ENCODE measurements at places on chromosomes 13 and 19.

GRCh38 chr13:45332036-45332830 lies 8.8 kb downstream of the TPT1 start:
- no peak for DNase-seq

DNA sequence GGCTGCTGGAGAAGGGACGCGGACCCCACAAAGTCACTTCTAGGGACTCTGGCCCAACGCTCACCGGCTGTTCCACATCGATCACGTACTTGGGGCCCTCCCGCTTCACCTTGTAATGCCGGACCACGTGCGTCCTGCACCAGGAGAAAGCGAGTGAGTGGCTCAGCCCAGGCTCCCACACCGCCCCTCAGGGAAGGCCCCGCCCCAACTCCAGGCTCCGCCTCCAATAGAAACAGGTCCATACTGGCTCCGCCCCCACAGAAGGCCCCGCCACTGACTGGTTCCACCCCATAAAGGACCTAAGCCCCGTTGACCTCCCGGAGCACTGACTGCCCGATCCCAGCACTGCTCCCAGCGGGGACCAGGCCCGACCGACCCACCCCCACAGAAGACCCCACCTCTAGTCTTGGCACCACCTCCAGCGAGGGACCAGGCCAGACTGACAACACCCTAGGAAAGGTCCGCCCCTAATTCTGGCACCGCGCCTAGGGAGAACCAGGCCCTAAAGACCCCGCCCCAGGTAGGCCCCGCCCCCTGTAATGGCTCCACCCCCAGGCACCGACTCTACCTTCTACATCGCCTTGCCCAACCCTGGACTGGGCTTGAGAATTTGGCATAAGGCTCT lies 11.3 kb downstream of the STAP2 start:
- no peak for DNase-seq

DNA sequence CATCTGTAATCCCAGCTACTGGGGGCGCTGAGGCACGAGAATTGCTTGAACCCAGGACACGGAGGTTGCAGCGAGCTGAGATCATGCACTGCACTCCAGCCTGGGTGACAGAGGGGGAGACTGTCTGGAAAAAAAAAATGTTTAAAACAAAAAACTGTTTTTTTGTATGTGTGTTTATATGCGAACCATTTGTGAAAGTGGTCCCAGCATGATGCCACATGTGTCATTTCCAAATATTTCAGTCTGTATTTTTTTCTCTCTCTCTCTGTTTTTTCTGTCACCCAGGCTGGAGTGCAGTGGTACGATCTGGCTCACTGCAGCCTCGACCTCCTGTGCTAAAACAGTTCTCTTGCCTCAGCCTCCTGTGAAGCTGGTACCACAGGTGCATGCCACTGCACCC lies 37.4 kb downstream of the SAE1 start:
- no peak for DNase-seq

DNA sequence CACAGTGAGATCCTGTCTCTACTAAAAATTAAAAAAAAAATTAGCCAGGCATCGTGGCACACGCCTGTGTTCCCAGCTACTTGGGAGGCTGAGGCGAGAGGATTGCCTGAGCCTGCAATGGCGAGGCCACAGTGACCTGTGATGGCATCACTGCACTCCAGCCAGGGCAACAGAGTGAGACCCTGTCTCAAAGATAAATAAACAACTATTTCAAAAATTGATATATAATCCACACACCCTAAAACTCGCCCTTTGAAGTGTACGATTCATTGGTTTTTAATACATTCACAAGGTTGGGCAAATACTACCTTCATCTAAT lies 12.1 kb upstream of the TICAM1 start:
- no peak for DNase-seq

DNA sequence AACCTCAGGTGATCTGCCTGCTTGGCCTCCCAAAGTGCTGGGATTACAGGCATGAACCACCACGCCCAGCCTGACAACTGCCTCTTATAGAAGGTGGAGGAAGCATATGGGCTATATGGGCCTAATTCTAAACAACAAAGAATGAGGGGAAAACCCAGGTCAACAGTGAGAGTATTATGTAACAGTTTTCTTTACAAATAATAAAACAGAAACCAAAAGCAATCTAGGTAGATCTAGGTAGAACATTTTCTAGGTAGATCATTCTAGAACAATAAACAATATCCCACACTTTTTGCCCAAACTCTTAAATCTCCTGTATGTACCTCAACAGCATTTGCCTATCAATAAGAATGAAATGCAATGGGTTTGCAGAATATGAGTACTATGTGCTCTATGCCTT lies 267.4 kb downstream of the ABCC4 start:
- DNase-seq: no peak

GRCh38 chr13:73667756-73668155 lies 466.4 kb downstream of the KLF12 start:
- DNase-seq: no peak

DNA sequence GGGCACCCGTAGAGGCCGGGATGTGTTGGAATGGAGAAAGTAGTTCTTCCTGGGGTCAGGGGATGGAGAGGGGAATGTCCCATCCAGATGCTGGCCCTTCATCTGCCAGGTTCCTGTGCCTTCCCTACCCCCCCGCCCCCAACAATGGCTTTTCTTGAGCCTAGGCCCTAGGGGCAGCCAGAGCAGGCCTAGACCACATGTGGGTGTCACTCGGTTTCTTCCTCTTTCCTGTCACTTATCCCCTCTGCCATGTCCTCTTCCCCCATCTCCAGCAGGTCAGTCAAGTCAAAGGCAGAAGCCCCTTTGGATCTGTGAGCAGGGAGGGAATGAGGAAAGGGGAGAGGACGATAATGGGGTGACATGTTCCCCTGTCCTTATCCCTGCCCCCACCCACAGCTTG lies 36.4 kb downstream of the LYL1 start:
- DNase-seq: no peak

GRCh38 chr13:31351376-31351775 lies 151.6 kb downstream of the B3GLCT start:
- DNase-seq: no peak

- DNase-seq: no peak
Measured at GRCh38 chr19:1446713-1447481, 3.0 kb upstream of the APC2 start.

GRCh38 chr13:50788551-50789210 lies 54.8 kb downstream of the DLEU7 start:
- DNase-seq: no peak

DNA sequence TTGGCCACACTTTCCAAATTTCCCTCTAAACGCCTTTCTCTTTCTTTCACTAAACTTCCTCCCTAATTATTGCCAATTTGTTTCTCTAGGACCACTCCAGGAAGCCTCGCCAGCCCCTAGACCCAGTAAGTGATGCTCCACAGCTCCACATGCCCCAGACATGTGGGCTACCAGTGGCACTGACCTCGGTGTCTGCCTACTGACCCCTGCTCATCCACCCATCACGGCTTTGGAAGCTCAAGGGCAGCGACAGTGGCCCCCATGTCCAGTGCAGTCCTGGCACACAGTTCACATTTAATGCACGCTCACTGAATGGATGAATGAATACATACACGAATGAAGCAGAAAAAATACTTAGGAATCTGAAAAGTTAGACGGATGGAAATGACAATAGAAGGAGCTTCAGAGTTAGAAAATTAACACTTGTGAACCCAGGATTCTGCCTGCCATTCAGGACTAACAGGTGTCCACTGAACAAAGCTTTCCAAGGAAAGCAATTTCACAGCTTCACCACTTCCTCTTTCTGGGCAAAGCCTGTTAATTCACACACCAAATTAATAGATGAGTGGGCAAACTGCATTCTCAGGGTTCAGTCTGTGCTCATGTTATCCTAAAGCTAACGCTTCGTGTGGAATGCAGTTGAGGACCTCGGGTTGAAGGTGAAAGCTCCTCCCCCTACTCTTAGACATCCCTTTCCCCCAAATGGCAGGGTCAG lies 50.9 kb downstream of the CCDC70 start:
- no peak for DNase-seq

DNA sequence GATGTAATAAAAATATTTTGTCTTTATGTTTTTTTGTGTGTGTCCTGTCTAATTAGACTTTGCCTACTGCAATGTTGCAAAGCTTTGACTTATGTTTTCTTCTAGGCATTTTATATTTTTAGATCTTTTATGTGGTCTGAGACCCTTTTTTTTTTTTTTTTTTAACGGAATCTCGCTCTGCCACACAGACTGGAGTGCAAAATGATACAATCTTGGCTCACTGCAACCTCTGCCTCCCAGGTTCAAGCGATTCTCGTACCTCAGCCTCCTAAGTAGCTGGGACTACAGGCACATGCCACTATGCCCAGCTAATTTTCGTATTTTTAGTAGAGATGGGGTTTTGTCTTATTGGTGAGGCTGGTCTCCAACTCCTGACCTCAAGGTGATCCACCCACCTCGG lies 8.5 kb upstream of the ZNF304 start:
- DNase-seq: no peak

- DNase-seq: no peak
Measured at GRCh38 chr19:42193706-42194105, 23.8 kb downstream of the DEDD2 start.

DNA sequence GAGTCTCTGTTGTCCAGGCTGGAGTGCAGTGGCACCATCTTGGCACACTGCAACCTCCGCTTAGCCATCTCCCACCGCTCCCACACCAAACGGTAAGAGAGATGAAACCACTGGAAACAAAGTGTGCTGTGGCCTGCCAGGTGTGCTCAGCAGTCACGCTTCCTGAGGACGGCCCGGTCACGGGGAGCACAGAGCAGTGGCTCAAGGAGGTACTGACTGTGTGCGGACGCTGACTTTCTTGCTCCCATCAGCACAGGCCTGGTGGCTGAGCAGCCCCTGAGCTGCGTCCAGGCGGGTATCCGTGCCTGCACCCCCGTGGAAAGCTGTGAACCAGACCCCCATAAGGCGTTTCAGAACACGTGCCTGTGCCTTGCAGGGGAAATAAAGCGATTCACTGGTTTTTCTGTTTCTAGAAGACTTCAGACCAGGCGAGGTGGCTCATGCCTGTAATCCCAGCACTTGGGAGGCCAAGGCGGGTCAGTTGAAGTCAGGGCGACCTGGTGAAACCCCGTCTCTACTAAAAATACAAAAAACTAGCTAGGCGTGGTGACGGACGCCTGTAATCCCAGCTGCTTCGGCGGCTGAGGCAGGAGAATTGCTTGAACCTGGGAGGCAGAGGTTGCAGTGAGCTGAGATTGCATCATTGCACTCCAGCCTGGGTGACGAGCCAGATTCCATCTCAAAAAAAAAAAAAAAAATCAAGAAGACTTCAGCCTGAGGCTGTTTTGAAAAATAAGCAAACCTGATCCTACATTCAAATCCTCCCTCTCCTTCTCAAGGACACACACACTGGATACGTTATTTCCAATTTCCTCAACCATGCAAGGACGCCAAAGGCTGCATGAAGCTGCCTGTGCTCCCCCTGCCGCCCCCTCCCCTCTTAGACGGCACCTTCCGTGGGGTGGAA lies 25.5 kb downstream of the ADPRHL1 start:
- no peak for DNase-seq

DNA sequence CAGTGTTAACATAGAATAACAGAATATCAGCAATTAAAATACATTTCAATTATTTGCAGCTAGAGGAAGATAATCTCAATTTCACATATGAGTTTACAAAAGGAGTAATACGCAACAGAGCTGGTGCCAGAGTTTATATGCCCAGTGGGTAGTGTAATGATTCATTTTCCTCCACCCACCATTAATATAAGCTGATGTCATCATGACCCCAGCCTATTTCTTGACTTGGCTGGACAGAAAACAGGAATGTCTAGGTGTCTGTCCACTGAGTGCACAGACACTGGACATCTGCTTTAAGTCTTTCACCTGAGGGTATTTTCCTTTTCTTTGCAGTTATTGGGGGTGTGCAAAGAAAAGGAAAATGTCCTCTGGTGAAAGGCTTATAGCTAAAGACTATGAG lies 335.5 kb downstream of the TBC1D4 start:
- no peak for DNase-seq

DNA sequence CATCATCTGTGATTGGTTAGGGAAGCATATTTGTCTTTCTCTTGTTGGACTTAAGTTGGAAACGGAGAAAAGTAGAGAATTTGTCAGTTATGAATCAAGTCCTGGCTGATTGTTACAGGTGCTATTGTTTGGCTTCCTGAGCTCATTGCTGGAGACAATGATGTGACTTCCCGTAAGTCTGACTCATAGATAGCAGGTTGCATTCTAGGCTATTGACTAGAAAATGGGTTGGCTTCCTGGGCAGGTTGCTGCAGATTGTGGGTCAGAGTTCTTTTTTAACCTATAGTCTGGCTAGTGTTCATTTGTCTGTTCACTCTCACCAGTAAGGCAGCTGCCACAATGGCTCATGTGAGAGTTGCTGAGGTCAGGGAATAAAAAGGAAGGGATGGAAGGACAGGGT lies 101.5 kb downstream of the CCNA1 start:
- no peak for DNase-seq

DNA sequence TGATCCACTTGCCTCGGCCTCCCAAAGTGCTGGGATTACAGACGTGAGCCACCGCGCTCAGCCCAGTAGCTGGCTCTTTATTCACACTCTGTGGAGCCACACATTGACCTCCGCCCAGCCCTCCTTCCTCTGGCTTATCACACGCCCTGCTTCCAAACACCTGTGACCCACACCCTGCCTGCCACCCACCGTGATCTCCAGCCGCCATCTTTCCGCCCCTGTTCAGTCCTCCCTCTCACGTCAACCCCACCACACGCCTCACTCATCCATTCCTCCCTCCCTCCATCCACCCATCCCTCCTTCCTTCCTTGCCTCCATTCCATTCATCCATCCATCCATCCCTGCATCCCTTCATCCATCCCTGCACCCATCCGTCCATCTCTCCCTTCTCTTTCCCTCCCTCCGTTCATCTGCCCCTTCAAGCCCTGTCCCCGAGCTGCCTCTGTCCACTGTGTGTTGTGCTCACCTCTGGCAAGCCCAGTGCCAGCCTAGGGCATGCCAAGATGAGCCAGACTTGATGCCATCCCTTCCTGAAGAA lies 17.6 kb downstream of the ZNF296 start:
- no peak for DNase-seq

- no peak for DNase-seq
Measured at GRCh38 chr19:28577233-28577632, 635.7 kb downstream of the UQCRFS1 start.

GRCh38 chr19:56671613-56671994 lies at the start of gene ZNF835:
Gene ZNF835, minus strand, starts transcription at chr19:56671757. Its CDS starts 6,559 bp downstream, at chr19:56665198.
- peak; percentile 0 for DNase-seq

DNA sequence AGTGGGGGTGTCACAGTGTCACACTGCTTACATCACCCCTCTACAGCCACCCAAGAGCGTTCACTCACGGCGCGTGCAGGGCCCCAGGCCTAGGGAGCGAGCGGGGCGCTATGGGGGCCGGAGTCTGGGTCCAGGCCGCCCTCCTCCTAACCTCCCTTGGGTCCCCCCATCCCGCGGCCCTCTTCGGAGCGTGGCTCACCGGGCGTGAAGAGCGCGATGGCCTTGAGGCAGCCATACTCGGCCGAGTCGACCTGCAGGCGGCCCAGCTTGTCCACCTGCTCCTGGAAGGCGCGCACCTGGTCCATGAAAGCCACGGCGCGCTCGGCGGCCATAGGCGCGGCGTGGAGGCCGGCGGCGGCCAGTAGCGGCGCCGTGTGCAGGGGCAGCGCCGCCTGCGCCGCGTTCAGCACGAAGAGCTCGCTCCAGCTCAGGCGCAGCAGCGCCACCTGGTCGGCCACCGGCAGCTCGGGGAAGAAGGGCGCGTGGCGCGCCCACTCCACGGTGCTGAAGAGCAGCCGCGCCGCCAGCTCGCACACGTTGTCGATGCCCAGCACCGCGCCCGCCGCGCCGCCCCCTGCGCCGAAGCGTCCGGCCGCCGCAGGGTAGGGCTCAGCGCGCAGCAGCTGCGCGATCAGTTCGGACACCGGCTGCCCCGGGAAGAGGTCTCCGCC lies 9.4 kb downstream of the OCEL1 start:
- DNase-seq: peak; percentile 56

All from NCI-H510A treated with DMSO at 0.1 percent for 48 hours (cell line).